Lung (tissue), 17 donors: ENCODE measurements at places on chromosomes 7 and 10. TPM values are rescaled to one million over a fixed set of nuclear protein-coding genes. Genes with fewer than 3 reads are reported as not detected.

TBC1D12 gene
- total RNA-seq = 29.0 TPM

GRCh38 chr7:37297546-37297945 is 151.1 kb downstream of the ELMO1 start:
- no peak for DNase-seq

DNA sequence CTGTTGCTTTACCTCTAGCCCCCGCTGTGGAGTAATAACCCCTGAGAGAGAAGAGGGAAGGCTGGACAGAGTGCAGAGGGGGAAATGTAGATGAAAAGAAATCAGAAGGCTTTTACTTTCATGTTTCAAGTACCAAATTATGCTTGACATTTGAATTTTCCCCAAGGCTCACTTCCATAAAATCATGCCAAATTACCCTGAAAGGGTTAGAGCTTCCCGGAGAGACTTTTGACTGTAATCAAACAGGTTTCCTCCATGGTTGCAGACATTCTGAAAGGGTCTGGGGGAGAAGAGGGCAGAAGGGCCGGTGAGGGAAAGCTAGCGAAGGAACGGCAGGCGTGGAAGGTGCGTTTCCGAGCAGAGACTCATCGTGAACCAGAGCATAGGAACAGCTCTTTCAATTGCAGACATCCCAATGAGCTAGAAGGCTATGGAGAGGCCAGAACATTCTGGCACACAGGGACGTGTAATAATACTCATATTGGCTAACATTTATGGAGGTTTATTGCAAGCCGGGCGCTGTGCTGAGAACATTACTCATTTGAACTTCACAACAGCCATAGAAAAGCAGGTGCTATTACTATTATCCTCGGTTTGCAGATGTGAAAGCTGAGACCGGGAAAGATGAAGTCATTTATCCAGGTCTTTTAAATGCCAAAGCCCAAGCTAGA is 620.8 kb upstream of the AUTS2 start:
- DNase-seq = peak; percentile 2

- DNase-seq = no peak
Measured at GRCh38 chr7:139887992-139888481, 59.0 kb downstream of the TBXAS1 start.

C10orf88 gene
- 17.1 TPM for total RNA-seq

UPK3B gene
- total RNA-seq = 3.6 TPM

DNA sequence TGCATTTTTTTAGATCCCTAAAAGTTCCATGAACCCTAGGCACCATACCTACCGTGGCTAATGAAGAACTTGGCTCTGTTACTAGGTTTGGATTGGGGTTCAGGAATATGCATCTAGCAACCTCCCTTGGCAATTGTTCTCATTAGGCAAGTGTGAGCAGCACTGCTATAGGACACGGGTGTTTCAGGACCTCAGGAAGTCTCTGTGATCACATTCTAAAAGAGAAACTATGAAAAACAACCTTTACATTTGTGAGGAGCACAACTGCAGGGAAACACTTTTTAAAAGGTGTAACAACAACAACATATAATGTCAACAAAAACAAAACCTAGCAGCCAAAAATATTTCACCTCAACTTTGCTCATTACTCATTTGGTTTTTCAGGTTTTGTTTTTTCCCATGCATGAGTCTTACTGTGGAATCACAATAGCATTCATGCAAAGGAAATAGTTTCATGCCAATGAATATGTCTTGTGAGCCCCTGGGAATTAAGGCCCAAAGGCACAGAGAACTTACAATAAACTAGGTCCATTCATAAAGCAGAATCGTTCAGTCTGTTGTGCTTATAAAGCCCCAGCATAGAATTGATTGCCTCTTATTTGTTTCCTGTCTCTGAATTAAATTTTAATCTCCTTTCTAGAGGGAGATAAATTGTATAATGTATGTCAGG is 255.7 kb upstream of the DGKB start:
- DNase-seq = no peak

ASAH2B gene
- 6.1 TPM for total RNA-seq

DNA sequence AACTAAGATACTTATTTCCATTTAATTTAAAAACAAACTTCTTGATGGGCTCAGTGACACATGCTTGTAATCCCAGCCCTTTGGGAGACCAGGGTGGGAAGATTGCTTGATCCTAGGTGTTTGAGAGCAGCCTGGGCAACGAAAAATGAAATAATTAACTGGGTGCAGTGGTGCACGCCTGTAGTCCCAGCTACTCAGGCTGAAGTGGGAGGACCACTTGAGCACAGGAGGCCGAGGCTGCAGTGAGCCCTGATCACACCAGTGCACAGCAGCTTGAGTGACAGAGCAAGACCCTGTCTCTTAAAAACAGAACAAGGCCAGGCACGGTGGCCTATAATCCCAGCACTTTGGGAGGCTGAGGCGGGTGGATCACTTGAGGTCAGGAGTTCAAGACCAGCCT is 37.4 kb downstream of the AVL9 start:
- no peak for DNase-seq

MYOZ1 gene
- 2.4 TPM for total RNA-seq

ASB10 gene
- not detected for total RNA-seq

GRCh38 chr10:68151453-68151852 is 42.2 kb downstream of the MYPN start:
- no peak for DNase-seq

TMEM273 gene
- 12.0 TPM for total RNA-seq

- no peak for DNase-seq
Measured at GRCh38 chr10:32650246-32650655, 204.3 kb downstream of the CCDC7 start.

AKR1C4 gene
- not detected for total RNA-seq

GRCh38 chr7:25496476-25497368 is 268.4 kb upstream of the NPVF start:
- no peak for DNase-seq

DNA sequence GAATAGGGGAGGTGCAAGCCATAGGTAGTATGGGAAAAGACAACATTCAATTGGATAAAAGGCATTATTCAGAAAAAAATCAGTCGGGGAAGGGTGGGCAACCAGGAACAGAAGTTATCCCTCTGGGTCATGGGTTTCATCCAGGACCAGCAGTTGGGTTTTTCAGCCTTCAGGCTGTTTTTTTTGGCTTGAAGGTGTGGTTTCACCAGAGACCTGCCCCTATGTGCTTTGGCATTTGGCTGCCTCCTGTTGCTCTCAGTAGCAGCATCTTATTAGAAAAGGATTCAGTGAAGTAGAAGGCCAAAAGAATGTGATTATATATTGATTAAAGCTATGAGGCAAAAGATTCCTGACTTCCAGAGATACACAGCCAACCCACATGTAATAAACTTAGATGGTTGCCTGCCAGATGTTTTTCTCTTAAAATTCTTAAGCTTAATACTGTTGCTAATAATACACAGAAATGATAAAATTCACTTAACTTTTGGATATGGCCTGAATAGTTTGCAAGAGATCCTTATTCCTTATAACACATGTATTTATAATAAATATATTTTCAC is 251.7 kb upstream of the CSTF2T start:
- DNase-seq = no peak

FFAR4 gene
- 4.7 TPM for total RNA-seq

MYL10 gene
- not detected for total RNA-seq

ARHGEF35 gene
- 10.8 TPM for total RNA-seq
